ENCODE measurements at places on chromosomes 13 and 19.

- no peak for DNase-seq
Observed at GRCh38 chr13:23859904-23860303, 29.3 kb downstream of the MIPEP start.

DNA sequence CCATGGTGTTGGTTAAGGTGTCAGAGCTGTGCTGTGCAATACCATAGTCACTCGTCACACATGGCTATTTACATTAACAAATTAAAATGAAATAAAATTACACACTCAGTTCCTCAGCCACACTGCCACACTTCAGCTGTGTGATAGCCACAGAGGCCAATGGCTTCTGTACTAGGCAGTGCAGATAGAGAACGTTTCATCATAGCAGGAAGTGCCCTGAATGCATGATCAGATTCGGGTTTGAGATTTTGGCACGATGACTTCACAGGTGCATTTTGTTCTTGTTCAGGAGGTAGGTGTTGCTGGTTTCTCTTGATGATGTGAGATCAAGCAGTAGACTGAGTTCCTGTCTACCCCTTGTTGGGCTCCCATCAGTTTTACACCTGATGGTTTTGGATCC, 6.5 kb downstream of the ARMC6 start:
- no peak for DNase-seq

- DNase-seq, result no peak
Observed at GRCh38 chr13:114058051-114058867, 74.2 kb downstream of the RASA3 start.

DNA sequence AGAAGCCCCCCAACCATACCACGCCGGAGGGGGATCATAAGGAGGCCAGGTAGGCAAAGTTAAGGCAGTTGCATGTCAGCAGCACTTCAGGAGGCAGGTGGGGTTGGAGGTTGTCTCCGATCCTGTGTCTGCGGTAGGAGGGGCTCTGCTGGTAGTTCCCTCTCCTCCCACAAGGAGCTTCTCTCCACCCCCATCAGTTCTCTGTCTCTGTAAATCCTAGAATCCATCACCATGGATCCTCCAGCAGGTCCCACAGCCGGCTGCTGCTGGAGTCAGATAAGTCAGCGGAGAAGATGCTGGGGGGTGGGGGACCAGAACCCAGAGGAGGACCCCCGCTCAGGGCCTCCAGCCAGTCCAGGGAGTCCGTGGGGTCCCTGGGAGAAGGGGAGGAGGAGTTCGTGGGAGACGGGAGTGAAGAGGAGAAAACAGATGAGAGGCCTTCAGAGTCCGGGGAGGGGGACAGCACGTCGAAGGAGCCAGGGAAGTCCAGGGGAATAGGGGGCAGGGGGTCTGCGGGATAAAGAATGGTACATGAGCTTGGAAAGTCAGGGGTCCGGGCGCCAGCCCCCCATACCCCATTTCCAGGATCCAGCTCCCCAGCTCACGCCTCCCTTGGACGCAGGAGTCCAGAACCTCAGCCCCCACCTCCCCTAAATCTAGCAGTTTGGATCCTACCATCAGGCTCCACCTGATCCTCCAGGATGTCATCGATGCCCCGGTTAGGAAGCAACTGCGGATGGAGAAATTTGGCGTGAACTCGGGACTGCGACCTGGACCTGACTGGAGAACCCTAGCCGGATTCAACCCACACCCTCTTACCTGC, 6.3 kb downstream of the MAMSTR start:
- no peak for DNase-seq

- DNase-seq, result no peak
Observed at GRCh38 chr19:6796278-6796677, 23.8 kb downstream of the VAV1 start.

DNA sequence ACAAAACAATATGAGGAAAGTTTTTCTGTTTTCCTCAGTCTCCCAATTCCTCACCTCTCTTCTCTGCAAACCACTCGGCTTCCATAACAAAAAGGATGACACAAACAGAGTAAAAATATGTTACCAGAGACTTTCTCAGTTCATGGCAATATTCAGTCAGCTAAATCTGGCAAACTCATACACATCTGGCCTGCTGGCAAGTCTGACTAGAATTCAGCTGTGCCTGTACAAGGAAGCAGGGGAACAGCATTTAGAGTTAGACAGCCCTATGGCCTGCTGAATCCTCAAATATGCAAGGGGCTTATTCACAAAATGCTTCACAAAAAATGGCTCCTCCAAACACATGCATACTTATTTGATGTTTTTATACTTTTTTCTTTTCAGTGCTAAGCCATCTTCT, 227.8 kb downstream of the ENOX1 start:
- DNase-seq, result no peak

DNA sequence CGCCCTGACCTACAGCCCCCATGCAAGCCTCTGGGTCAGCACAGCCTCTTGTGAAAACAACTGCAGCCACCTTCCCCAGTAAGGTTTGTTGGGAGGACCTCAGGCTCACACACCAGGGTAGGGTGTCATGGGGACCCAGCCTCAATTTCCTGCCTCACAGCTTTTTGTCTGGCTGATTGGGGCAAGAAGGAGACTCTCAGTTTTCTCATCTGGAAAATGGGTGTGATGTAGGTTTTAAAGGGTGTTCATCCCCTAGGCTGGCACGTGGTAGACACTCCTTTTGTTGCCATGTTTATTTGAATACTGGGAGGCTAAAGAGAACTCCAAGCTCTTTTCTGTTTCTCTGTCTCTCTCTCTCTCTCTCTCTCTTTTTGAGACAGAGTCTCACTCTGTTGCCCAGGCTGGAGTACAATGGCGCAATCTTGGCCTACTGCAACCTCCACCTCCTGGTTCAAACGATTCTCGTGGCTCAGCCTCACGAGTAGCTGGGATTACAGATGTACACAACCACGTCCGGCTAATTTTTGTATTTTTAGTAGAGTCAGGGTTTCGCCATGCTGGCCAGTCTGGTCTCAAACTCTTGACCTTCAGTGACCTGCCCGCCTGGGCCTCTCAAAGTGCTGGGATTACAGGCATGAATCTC, 18.2 kb upstream of the PLAUR start:
- DNase-seq, result no peak

DNA sequence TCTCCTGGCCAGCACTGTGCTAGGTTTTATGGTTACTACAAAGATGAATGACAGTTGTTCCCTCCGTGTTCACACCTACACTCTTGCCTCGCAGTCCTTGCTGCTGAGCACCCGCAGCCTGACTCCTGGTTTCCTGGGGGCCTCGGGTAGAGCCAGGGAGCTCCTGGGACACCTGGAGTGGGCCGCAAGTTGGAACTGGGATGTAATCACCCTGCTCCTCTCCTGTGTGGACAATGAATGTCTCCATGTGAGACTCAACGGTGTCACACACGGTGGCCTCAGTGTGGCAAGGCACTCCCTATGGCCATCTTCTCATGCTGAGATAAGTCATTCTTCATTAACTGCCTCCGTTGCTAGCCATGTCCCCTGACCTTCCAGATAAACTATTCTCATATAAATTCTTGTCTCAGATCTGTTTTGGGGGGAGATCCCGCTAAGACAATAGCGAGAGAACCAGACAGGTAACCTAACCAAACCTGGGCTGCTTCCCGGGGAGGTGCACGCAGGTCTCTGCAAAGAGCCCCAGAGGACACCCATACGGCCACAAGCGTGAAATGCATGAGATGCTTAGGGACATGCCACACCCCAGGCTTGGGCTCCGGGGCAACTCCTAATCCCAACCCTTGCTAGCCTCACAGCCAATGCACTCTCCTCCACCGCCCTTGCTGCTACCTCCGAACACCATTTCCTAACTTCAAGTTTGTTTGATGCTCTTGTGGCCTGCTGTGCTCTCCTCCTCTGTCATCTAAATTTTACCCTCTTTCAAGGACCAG, 87.2 kb upstream of the IRS2 start:
- no peak for DNase-seq

DNA sequence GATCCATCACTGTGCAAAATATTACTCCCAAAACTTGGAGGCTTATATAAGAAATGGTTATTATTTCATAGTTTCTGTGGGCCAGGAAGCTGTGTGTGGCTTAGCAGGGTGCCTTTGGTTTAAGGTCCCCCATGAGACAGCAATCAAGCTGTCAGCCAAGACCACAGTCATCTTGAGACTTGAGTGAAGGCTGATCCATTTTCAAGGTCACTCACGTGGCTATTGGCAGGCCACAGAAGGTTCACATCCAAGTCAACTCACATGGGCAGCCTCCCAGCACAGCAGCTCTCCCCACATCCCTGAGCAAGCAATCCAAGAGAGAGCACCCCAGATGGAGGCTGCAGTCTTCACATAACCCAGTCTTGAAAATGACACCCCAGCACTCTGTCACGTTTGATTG, 537.4 kb downstream of the MYO16 start:
- DNase-seq, result no peak

DNA sequence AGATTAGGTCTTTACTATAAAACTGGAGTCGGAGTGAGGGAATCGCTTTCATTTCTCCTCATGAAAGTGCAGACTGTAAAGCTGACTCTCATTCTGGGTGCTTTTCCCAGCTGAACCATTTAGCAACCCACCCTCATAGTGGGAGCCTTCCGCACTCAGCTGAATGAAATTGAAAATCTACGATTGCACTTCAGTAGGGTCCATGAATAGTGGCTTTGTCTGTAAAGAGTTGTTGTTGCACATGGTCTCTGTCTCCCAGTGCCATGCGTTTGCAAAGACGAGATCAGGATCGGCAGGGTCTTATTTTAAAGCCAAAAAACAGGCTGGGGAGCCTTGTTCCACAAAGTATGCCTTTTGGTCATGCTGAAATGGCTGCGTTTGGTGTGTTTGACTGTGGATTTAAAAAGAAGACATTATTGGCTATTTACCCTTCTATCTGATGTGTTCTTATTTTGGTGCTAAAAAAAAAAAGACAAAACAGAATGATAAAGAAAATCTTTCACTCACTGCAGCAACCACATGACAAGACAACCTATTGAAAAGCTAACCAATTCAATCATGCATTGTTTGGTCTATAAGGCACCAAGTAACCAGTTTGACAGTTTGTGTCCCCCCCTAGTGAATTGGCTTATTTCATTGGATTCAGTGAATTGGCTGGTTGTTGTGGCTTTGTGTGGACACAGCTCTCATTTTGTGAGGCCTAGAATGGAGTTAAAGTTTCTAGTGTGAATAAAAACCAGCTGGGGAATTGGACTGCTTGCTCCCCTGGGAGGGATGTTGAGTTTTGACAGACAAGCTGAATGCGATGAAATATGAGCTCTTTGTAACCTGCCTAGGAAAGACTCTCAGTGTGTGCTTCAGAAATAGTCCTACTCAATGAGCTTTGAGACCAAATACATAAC, 65.6 kb downstream of the ARHGAP35 start:
- no peak for DNase-seq

- peak; percentile 12 for DNase-seq
Observed at GRCh38 chr13:27919659-27919933, 204 bp upstream of the PDX1 start.

DNA sequence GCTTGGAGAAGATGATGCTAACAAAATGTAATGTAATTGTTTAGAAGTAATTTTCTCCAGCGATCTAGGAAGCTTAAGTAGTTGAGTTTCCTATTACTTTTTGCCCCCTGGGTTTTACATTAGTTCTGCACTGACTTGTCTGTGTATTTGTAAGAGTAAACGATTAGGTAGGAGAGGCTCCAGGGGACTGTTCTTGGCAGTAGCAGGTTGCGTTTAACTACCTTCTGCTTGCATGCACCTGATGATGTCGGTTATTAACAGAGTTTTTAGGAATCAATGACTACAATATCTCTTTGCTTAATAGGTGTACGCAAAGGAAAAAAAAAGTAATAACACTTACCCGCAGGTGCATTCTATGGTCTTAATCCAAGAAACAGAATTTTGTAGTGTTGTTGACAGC, 18.3 kb upstream of the UGGT2 start:
- DNase-seq, result no peak

- no peak for DNase-seq
Observed at GRCh38 chr13:37338726-37339385, 233.4 kb upstream of the CSNK1A1L start.

GRCh38 chr19:48044561-48044960, 682 bp upstream of the CABP5 start:
- DNase-seq, result no peak

DNA sequence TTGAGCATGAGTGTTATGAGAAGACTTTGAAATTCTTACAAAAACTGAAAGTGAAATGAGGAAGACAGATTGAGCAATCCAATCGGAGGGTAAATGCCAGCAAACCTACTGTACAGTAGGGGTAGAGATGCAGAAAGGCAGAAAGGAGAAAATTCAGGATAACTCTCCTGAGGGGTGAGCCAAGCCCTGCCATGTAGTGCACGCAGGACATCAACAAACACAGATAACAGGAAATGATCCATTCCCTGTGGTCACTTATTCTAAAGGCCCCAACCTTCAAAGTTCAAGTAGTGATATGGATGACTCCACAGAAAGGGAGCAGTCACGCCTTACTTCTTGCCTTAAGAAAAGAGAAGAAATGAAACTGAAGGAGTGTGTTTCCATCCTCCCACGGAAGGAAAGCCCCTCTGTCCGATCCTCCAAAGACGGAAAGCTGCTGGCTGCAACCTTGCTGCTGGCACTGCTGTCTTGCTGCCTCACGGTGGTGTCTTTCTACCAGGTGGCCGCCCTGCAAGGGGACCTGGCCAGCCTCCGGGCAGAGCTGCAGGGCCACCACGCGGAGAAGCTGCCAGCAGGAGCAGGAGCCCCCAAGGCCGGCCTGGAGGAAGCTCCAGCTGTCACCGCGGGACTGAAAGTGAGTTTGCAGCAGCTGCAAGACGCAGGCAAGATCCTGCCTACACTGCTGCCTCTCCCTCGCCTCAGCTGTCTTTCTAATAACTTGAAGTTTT, at the start of gene TNFSF13B:
TSS of gene TNFSF13B (plus strand) at position 118 of the 728 bp plus-strand sequence. CDS start at position 296, 178 bp downstream.
- peak; percentile 7 for DNase-seq

DNA sequence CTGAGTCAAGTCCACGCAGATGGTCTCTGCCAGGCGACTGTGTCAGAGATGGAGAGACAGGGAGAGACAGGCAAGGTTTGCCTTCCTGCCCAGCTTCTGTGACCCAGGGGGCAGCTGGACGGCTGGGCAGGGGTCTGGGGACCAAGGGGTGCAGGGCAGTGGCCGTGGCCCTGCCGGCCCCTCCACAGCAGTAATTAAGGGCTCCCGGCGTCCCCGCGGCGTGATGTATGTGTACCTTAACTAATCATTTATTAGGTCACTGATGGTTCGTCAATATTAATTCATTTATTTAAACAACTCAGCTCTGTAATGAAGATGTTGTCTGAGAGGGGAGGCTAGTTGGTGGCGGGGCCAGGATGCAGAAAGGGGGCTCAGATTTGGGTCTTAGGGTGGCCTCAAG, 28.6 kb upstream of the TCF3 start:
- no peak for DNase-seq

DNA sequence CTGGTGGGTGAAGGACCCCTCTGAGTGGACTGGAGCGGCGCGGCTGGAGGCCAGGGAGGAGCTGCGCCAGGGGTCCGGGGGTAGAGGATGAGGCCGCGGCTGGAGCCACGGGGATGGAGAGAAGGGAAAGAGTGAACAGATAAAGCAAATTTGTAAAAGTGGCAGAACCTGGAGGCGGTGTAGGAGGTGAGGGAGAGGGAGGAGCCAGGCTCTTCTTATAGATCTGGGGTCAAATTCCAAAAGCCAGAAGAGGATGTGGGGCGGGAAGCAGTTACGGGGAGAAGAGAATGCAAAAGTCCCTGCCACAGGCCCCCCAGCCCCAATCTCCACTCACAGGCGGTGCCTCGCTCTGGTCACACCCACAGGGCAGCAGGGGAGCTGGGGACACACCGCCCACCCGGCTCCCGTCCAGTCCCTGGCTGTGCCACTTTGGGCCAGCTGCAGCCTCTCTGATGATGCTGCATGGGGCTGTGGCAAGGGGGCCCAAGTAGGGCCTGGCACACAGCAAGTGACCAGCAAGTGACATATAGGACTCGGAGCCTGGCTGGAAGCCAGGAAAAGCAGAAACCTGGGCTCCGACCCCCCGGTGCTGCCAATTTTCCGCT, 11.1 kb downstream of the LRRC4B start:
- DNase-seq, result no peak
